Stimulated activated CD8-positive, alpha-beta memory T cell treated with anti-CD3 and anti-CD28 coated beads, Interleukin-4, amount 100 ng/mL, for 1 hour (primary cell): ENCODE measurements at places on chromosomes 3 and 15.

DNA sequence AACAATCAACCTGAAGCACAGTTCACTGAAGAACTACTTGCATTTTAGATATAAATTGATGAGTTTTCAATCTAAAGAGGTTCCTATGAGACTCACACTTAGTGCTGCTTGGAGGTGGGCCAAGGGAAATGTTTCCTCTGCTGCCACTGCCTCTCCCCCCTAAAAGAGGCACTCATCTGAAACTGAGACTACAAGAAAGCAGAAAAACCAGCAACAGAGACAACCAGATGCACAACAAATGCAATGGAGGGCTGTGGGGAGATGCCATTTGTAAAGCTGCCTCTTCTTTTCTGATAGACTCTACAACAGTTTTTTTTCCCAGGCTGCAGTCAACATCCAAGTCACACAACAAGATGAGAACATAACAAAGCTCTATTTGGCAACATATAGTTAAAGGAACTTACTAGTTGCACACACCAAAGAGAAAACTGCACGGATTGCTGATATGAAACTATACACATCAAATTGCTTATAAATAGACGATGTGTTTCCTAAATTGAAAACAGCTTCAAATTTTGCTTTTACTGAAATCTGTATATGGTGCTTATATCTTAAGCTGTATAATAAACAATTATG lies 11.0 kb downstream of the TSPAN3 start:
- no peak for DNase-seq

- DNase-seq: no peak
These were observed 8.1 kb downstream of the PPM1M start for GRCh38 chr3:52253314-52254304.

- DNase-seq: no peak
These were observed 1.4 kb upstream of the RAD18 start for GRCh38 chr3:8964436-8965370.

DNA sequence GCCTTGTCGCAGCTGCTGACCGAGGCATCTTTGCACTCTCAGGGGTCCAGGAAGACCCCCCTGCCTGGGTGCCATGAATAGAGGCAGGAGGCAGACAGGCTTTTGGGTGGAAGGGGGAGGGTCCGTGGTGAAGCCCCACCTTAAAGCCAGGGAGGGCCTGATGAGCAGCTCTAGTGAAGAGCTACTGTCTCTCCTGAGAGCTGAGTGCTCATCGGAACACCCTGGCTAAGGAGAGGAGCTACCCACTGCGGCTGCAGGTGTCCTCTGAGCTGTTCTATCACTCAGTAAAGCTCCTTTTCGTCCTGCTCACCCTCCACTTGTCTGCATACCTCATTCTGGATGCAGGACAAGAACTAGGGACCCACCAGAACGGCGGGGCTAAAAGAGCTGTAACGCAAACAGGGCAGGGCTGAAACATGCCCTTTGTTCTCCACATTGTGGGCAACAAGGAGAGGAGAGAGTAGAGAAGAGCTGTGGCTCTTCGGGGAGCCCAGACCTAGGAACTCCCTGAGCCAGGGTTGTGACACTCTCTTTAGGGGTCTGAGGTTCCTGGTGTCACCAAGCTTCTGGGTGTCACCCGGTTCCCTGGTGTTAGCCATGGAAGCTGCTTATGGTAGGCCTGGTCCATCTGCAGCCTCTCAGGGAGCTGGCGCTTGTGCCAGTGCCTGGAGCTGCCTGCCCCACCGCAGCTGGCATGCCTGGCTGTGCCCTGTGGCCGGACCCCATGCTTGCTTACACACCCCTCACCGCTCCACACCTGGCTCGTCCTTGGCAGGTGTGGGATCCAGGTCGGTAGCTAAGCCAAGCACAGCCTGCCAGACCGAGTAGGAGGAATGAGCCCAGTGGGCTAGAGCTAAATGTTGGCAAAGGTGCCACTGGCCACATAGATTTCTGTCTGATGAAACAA lies 26.2 kb upstream of the TFG start:
- DNase-seq: no peak

GRCh38 chr3:50676031-50676705 lies 1.4 kb downstream of the DOCK3 start:
- DNase-seq: no peak
